GM23248 (cell line): ENCODE measurements at places on chromosomes 3 and 15.

GRCh38 chr3:42088803-42089530, 2.2 kb upstream of the TRAK1 start:
- DNase-seq: no peak

DNA sequence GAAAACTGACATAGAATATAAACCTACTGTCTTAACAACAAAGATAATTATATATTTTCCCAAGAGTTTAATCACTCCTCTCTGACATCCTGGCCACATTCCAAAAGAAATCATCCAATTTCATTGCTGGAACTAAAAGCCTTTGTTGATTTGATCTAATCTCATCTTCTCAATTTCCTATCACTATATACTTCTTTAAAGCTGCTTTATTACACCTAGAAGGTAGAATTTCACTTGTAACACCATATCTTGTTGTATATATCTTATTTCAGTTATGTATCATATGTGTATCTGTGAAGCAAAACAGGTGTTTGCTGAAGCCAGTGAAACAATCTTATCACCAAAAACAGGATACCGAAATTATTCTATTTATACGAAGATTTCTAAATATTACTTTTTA, 740.2 kb downstream of the ROBO1 start:
- no peak for DNase-seq

DNA sequence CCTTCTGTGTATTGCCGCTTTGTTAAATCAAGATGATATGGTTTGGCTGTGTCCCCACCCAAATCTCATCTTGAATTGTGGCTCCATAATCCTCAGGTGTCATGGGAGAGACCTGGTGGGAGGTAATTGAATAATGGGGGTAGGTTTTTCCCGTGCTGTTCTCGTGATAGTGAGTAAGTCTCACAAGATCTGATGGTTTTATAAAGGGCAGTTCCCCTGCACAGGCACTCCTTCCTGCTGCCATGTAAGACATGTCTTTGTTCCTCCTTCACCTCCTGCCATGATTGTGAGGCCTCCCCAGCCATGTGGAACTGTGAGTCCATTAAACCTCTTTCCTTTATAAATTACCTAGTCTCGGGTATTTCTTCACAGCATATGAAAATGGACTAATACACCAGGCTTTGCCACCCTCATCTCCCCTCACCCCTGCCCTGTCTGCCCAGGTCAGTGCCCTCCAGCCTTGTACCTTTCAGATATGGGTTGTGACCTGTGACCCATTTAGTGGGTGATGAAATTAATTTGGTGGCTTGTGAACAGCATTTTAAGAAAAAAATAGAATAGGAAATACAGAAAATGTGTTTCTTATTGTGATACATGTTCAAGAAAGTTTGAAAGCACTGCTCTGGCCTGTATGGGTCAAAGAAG, 56.1 kb upstream of the MCF2L2 start:
- no peak for DNase-seq

DNA sequence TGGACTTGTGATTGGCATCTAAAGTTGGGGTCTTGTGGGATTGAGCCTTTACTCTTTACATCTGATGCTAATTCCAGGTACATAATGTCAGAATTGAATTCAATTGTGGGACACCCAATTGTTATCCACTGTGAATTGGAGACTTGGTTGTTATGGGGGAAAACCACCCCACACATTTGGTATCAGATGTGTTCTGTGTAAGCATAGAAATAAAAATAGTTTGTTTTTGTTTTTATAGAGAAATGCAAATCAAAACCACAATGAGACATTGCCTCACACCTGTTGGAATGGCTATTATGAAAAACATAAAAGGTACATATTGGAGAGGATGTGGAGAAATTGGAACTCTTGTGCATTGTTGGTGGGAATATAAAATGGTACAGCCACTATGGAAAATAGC, 58.5 kb downstream of the CPA3 start:
- DNase-seq: no peak

- DNase-seq: no peak
These were observed 370.9 kb downstream of the NSUN3 start for GRCh38 chr3:94433811-94434210.

DNA sequence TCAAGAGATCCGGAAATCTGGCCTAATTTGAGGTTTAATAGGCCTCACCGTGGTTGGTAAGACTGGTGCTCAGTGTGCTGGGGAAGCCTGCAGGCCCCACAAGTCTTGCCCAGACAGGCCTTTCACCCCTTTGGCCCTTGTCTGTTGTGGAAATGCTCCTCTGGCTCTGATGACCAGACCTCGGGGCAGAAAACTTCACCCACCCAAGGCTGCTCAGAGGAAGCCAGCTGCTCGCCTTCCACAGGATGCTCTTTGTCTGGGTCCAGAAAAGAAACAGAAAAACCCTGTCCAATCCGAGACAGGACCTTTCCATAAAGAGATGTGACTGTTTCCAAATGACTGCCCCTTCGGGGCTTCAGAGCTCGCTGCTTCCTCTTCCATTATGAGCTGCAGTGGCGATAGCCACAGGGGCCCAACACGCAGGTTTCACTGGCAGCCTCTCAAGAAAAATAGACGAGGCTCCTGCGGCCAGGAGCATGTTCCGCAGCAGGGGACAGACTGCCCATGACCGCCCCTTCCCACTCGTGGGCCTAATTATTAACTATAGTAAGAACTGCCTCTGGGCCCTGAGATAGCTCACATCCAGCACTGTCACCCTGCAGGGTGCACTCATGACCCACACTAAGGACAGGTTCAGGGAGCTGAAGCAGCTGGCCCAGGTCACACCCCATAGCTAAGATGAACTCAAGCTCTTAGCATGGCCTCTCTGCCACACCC, 6.8 kb upstream of the SNX22 start:
- DNase-seq: no peak

DNA sequence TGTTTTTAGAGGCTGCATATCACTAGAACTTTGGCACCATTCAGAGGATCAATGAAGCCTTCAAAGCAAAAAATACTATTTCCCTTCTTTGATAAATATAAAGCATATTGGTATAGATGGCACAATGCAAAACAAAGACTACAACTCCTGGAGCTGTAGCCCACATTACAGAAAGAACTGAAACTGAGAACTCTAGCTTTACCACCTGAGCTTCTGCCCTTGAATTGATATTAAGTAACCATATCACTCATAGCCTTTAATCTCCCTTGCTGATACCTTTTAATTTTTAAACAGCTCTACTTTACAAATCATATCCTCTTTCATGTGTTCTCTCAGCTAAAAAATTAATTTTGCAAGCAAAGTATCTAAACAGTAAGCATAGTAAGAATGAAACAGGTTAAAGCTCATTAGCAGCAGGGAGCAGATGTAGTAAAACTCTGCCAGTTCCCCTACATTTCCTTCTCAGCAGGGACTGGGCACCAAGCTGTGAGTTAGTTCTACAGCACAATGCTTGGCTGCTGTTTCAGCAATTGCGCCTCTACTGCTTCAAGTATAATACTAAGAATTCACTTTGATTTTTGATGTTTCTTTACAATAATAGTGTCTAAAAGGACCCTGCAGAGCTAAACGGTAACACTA, 97.9 kb upstream of the NANOGP8 start:
- no peak for DNase-seq

GRCh38 chr15:92631721-92632120, 23.9 kb downstream of the FAM174B start:
- DNase-seq: no peak

DNA sequence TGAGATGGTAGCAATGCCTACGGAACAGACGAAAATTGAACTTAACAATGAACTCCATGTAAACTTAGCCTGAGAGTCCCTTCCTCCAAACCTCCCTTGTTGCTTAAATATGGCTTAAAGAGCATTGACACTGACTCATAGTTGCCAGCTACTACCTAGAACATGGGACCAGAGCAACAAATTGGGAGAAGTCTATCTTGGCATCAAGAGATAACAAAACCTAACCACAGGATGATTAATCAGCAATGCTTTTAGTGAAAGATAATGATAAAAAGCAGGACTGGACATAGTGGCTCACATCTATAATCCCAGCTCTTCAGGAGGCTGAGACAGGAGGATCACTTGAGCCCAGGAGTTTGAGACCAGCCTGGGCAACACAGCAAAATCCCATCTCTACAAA, 117.8 kb upstream of the MNS1 start:
- DNase-seq: no peak

DNA sequence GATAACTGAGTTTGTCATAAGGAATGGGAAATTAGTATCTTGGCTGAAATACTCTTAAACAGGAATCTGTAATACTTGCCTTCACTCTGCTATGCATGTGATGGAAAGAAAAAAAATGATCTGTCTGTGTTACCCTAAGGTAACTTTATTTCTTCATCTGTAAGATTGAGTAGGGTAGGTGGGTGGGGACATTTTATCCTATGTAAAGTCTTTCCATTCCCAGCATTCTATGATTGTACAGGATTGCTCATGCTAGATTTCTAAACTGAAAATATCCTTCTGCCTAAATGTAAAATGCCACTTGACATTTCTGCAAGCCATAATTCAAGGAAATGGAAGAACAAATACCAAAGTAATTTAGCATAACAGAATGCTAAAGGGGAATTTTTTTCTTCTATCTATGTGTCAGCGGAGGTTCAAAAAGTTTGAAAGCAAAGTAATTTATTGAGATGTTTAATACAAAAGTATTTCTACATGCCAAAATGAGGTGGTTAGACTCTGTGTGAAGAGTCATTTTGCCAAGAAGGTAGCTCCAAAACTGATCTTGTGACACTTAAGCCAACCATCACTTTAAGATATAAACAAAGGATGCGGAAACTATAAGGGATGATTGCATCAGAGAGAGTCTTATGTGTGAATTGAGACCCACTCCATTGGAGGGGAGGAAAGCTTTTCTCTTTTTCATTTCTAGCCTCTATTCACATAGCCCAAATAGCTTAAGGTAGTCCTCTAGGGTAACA, 46.6 kb upstream of the SERPINI2 start:
- DNase-seq: no peak

- no peak for DNase-seq
These were observed 3.6 kb upstream of the ECE2 start for GRCh38 chr3:184272269-184272668.

GRCh38 chr15:39744334-39745103, 38.1 kb downstream of the FSIP1 start:
- DNase-seq: no peak

GRCh38 chr3:52846432-52846965, 11.7 kb upstream of the MUSTN1 start:
- no peak for DNase-seq

GRCh38 chr3:157104928-157105652, 54.9 kb downstream of the CCNL1 start:
- DNase-seq: no peak

GRCh38 chr15:59349680-59350420, 22.8 kb downstream of the MYO1E start:
- DNase-seq: peak; percentile 96

DNA sequence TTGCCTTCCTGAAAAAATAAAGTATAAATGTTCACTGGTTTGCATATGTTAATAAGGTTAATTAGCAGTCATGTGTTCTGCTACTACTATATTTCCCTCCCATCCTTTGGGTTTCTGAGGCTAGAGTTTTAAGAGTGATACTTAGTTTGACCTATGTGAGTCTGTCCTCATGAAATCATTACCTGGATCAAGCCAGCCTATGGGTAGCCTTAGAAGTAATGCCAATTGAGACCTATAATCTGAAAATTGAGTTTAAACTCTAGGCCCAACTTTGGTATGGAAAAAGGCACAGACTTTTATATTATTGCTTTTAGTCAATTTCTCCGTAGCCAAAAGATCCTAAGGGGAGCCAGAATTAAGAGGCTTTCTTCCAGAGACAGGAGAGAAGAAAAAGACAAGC, 18.4 kb upstream of the SOX2 start:
- DNase-seq: no peak

GRCh38 chr15:71231758-71232157, 116.5 kb downstream of the THSD4 start:
- DNase-seq: no peak

DNA sequence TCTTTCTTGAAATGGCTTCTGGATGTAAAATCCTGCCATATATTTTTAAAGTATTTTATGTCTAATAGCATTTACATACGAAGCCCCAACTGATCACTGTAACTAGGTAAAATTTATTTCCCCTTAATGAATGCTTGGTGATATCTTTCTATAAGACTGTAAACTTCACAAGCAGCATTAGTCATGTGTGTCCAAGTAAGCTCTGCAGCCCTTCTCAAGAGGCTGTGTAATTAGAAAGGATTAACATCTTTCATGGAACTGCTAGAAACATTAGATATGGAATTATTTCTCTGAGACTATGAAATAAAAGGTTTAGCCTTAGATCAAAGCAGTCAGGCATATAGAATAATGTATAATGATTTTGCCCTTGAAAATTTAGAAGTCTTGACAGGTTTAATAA, 143.3 kb downstream of the EPHA3 start:
- no peak for DNase-seq

DNA sequence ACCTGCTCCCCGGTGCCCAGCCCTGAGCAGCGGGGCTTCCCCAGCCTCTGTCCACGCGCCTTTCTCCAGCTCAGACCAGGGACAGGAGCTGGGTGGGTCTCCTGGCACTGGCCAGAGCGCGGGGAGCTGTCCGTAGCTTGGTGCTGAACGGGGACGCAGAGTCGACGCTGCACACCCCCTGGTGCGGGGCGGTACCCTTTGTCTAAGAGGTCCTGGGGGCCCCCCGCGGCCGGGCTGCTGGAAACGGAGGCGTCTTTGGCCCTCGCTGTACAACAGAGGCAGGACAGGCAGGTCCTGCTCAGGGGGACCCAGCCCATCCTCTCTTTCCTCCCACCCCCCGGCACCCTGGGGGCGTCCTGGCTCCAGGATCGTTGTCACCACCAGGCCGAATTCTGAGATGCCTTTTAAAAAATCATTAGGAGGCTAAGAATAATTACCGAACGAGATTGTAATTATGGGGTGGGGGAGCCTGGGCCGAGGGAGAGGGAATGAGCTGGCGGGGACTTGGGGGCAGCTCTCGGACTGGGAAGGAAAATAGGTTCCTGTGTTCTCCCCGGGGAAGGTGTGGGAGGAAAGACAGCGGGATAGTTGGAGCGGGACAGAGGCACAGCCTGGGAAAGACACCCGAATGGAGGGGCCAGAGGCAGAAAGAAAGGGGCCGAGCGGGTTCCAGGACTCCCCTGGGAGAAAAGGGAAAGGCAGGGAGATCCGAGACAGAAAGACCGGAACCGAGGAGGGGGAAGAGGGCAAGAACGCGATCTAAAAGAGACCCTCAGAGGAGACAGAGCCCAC, 4.1 kb upstream of the SKOR1 start:
- peak; percentile 66 for DNase-seq

- no peak for DNase-seq
These were observed 260.7 kb downstream of the OPA1 start for GRCh38 chr3:193853511-193854219.
